Osteoblast (primary cell): ENCODE measurements at places on chromosomes 1 and 21.

- no peak for DNase-seq
Measured at GRCh38 chr1:177645491-177646190, 324.2 kb downstream of the SEC16B start.

GRCh38 chr1:225712391-225712790 is 59.5 kb upstream of the ENAH start:
- no peak for DNase-seq

GRCh38 chr1:33307494-33307864 is 13.4 kb downstream of the A3GALT2 start:
- peak; percentile 43 for DNase-seq

- DNase-seq: no peak
Measured at GRCh38 chr1:81111818-81112217, 688.9 kb upstream of the ADGRL2 start.

DNA sequence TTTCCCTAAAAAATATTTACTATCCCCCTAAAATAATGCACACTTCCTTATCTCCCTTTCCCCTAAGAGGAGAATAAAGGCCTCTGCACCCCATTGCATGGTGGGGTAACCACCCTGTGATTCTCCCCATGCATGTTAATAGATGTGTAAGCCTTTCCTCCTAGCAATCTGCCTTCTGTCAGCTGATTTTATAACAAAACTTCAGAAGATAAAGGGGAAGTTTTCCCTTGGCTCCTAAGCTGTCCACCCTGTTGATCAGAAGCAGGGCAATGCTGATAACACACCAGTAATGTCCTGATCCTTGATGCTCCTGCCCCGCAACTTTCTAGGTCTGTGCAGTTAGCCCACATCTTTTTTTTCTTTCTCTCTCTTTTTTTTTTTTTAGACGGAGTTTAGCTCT is 11.4 kb upstream of the RNF187 start:
- no peak for DNase-seq

DNA sequence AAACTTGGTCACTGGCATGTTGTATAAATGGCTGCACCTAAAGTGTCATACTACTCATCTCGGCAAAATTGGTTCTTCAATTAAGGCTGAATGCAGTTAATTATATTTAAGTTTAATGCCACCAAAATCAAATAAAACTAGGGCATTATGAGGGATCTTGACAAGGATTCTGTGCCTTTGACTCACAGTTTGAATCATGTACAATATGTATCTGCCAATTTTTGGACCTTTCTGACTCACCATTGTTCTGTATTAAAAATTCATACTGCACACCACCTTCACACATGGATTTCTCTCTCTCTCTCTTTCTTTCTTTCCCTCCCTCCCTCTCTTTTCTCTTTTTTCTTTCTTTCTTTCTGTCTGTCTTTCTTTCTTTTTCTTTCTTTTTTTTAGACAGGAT is 14.1 kb upstream of the STXBP3 start:
- peak; percentile 85 for DNase-seq

DNA sequence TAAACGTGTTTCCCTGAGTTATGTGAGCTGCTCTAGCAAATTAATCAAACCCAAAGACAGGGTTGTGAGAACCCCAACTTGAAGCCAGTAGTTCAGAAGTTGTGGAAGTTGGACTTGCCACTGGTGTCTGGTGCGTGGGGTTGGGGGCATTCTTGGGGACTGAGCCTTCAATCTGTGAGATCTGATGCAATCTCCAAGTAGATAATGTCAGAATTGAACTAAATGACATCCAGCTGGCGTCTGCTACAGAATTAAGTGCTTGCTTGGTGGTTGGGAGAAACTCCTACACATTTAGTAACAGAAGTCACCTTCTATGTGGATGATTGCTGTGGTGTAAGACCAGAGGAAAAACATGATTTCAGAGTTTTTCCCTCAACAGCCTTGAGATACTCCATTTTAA is 207.4 kb downstream of the FGGY start:
- DNase-seq: no peak

GRCh38 chr1:90371448-90371813 is 345.7 kb downstream of the BARHL2 start:
- no peak for DNase-seq

GRCh38 chr1:31860581-31860980 is 44.8 kb upstream of the SPOCD1 start:
- no peak for DNase-seq

DNA sequence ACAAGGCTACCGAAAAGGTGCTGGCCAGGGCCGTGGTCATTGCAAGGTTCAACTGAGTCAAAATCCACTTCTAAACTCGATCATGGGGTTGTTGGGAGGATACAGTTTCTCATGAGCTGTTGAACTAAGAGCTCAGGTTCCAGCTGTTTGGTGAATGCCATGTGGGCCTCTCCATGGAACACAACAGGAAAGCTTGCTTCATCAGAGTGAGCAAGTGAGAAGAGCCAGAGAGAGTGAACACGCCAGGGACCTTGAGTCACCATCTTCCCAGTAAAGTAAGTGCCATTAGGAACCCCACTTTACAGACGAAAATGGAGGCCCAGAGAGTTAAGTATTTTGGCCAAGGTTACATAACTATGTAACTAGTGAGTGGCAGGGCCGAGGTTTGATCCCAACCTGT is 475.1 kb upstream of the VAMP3 start:
- no peak for DNase-seq

- peak; percentile 53 for DNase-seq
Measured at GRCh38 chr1:87794788-87795614, 466.3 kb downstream of the LMO4 start.

- DNase-seq: no peak
Measured at GRCh38 chr1:199152676-199153075, 513.8 kb downstream of the PTPRC start.

- DNase-seq: no peak
Measured at GRCh38 chr1:201740086-201740541, 88.8 kb upstream of the IPO9 start.

DNA sequence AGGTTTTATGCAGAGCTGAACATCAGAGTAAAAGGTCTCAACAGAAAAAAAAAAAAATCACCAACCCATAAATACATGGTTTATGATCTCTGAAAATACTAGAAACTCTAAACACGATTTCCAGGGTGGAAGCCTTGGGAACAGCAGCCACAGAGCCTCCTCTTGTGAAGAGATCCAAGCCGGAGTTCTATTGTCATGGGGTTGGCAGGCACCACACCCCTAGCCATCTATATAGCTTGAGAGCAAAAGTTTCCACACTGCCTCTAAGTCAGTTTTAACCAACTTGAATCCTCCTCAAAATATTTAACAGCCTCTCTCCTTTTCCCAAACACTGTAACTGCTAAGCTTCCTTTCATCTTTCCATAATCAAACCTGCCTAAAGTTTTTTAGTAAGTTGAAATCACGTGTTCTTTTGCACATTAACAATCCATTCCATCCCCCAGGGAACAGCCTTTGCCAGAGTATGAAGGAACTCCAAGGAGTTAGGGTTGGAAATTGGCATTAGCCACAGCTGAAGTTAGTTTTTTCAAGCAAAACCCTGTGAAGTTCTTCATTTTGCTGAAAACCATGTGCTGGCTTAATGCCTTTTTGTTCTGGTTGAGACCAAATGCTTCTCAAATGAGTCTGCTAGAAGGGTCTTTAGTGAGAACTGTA is 13.8 kb upstream of the SEC16B start:
- DNase-seq: no peak

GRCh38 chr1:111190931-111191451 is 9.5 kb downstream of the DENND2D start:
- DNase-seq: peak; percentile 66
